ENCODE measurements at places on chromosomes 16 and 17.

DNA sequence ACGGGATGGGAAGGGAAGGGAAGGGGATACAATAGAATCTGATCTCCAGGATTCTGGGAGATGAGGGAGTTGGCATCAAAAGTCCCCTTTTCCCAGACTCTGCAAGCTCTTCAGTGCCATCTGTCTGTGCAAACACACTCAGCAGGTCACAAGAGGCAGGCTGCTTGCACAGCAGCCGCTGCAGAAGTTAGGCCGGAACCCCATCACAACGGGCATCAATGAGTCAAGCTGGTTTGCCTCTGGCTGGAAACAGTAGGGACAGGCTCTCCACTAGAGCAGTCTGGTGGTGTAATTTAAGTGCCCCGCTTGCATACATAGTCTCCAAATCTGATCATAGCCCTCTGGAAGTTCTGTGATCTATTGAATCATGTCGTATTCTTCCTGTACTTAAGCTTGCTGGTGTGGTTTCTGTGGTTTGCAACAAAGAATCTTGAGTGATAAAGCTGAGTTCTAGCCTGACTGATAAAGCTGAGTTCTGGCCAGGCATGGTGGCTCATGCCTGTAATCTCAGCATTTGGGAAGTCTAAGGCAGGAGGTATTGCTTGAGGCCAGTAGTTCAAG, 33.7 kb upstream of the KDM8 start:
- DNase-seq: peak; percentile 32

- no peak for DNase-seq
Measured at GRCh38 chr17:75539967-75540729, 14.7 kb downstream of the LLGL2 start.

DNA sequence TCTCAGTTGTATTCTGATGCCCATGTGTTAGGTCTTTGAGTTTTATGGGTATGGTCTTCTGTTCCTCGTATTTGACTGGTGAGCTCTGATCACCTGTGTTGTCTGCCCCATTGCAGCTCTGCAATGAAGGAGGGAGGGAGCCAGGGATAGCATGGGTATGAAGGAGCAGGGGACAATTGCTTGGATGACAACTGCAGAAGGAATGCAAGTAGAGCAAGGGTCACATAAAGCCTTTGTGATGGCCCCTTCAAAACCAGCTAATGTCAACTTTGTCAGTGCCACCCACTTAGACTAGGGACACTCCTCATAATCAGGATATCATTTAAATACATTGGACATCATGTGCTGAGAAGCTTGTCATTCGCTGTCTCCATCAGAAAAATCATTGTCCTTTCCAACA, 152.7 kb upstream of the MAF start:
- DNase-seq: no peak

- DNase-seq: no peak
Measured at GRCh38 chr16:52469775-52470174, 77.2 kb downstream of the TOX3 start.

DNA sequence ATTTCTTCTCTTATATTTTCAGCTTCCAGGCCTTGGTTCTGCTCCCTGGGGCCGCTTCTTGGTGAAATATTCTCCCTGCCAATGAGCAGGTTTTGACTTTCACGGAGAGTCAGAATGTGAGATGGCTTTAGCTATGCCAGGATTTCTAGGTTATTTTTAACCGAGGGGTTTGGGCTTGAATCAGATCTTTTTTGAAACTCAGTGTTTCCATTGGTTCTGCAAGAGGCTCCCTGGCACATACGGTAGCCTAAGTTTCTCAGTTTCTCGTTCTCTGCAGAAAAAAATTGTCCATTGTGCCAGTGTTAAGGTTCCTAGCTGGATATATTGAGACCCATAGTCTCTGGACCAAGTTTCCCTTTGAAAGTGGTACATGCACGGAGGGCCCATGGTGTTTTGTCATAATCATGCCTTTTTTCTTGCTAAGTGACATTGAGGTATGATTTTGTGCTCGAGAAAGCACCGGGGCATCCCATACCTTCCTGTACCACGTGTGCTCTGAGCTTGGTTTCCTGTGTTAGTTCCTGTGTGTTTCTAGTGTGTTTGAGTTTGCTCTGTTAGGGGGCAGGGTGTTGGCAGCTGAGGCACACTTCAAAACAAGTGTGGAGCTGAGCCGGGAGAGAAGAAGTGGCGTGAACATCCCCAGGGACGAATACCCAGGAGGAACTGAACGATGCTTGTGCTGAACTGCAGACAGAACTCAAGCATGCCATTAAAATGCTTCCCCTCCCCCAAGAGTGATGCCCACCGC, 127.2 kb downstream of the HS3ST3B1 start:
- no peak for DNase-seq

DNA sequence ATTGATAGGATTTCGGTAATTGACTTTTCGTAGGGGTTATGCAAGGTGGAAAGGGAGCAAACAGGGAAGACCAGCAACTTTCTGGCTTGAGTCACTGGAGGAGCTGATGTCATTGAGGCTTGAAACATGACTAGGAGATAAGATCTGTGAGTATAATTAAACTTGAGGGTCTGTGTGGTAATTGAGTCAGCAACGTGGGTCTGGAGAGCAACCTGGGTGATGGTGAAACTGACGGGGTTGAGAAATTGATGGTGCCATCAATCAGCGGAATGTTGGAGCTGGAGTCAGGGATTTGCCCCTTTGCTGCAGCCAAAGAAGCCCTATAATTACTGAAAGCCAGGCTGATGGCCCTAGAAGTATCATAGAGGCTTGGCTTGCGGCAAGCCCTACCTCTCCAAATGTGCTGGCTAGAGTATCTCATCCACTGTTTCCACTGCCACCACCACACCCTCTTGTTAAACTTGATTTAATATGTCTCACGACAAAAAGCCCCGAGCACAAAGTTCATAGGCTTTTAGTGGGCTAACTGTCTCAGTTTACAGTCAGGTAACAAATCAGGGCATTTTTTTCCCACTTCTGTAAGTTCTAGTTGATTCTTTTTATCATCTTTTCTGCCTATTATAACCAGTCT, 186.9 kb upstream of the ELAC2 start:
- DNase-seq: no peak

DNA sequence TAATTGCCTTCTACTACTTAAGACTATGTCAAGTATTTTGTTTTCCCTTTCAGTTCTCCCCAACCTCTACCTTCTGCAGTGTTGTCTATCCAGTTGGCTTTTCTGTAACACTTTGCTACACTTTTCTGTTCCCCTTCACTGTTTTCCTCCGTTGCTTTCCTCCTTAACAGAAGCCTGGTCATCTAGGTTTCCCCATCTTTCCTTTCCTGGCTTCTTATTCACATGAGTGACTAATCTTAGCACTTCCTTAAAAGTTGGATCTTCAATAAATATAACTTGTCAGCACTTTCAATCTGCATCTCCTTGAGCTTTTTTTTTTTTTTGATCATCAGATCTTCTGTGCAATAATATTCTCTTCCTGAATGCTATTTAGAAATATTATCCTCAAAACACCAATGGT, 2.8 kb upstream of the SLFN11 start:
- no peak for DNase-seq

GRCh38 chr16:84609563-84610177, 8.2 kb downstream of the COTL1 start:
- no peak for DNase-seq

- no peak for DNase-seq
Measured at GRCh38 chr17:69117855-69118784, 23.6 kb downstream of the ABCA6 start.

DNA sequence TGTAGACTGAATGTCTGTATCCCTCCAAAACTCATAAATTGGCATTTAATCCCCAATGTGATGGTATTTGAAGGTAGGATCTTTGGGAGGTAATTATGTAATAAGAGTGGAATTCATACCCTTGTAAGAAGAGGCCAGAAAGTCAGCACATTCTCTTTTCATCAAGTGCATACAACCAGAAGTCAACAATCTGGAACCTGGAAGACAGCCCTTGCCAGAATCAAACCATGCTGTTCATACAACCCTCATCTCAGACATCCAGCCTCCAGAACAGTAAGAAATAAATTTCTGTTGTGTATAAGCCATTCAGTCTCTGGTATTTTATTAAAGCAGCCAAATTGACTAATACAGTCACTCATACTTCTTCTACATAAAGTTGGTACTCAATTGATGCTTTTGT, 481.0 kb upstream of the SOX9 start:
- no peak for DNase-seq

GRCh38 chr17:19716108-19717030, at the start of gene SLC47A2:
Gene SLC47A2, minus strand, starts transcription at chr17:19716584. Its CDS starts 29 bp downstream, at chr17:19716555.
- DNase-seq: no peak

GRCh38 chr17:54903375-54903774, 2.7 kb downstream of the TOM1L1 start:
- DNase-seq: peak; percentile 90

GRCh38 chr17:41697122-41697962, 8.7 kb downstream of the EIF1 start:
- peak; percentile 83 for DNase-seq
